ENCODE measurements at places on chromosomes 2 and 18.
A peak's percentile ranks its signal among the peaks of the same experiment; 100 is the strongest.

GRCh38 chr18:76348267-76349066, 146.6 kb downstream of the ZNF516 start:
- no peak for DNase-seq

DNA sequence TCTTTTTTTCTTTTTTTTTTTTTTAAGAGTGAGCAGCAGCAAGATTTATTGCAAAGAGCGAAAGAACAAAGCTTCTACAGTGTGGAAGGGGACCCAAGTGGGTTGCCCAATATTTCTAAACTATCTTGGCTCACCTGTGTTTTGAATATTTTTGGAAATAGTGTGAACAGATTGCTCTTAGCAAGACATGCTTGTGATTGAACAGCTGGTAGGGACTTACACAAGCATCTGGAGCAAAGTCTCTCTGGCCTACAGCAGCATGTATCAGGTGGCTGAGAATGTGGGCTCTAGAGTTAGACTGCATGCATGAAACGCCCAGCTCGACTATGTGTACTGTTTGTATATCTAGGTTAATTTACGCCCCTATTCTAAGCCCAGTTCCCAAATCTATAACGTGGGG, 40.3 kb upstream of the FBXO11 start:
- no peak for DNase-seq

DNA sequence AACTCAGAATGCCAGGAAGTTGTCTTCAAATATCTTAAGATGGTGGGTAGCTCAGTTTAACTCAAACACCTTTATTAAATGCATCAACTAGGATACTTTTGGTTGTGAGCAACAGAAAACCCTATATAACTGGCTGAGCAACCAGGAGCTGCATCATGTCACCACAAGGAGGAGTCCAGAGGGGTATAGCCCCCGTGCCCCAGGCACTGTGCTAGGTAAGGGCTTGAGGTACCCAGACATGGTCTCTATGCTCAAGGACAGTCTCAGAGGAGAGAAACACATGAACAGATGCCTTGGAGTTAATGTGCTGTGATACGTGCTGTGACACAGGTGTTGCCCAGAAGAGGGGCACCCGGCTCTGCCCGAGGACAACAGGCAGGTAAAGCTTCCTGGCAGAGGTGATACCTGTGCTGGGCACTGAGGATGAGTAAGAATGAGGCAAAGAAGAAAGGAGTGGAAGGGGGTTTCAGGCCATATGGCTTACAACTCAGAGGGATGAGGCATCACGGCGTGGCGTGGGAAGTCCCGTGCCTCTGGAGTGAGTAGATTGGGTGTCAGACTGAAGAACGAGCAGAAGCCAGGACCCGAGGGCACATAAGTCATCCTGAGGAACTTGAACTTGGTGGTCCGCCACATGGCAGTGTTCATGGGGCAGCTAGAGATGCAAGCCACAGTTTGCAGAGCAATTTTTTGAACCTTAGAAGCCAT, 32.0 kb upstream of the CAB39 start:
- DNase-seq: peak; percentile 64

DNA sequence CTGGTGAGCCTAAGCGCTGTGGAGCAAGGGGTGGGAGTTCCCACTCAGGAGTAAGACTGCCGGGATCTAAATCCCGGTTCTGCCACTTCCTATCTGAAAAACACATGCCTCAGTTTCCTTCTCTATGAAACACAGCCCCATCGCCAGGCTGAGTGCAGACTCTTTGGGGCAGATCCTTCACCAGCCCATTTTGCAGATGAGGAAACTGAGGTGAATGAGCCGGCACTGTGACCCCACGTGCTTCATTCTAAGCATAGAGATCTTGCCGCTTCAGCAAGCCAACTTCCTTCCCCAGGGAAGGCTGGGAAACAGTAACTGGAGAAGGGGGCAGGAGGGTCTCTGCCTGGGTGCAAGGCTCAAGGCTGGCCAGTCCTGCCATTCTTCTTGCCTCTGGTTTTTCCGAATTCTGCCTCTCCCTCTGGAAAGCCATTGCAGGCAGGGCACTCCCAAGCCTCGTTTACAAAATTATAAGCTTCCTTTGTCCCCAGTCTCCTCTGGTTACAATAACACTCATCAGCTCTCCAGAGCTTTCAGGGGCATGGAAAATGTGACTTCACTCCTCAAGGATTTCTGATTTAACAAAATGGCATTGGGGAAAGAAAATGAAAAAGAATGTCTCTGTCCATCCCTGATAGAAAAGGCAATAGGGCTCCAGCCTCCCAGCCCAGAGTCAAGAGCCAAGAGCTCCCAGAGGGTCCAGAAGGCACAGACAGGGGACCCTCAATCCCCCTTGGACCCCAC, 249.2 kb downstream of the TNS1 start:
- no peak for DNase-seq

DNA sequence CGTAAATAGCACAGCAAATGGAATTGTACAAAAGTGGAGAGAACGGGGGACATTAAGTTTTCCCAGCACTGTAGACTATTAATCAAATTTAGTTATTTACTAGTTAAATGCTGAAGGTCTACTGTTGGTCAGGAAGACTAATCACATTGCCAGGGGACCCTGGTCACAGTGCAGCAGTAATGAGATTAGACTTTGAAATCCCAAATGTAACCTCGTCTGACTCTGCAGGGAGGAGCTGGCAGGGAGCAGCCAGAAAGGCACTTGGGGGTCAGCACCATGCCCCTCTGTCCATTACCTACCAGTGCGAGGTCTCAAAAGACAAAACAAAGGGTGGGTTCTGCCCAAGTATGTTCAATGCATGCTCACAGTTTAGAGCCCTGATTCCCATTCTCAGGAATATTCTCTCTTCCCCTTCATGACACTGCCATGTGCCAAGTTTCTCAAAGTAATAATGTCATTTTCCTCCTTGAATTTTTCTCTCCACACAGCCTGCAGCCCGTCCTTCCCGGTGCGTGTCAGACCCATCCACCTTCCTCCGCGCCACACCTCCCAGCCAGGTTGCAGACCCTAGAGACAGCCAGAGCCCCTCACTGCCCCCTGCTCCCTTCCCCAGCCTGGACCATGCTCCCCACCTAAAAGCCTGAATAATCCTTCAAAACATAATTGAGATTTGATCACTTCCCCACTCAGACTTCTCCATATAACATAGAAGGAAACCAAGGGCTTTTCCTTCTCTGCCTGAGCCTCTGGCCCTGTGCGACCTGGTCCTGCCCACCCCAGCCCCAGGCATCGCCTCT, 52.5 kb downstream of the TMEM18 start:
- no peak for DNase-seq

GRCh38 chr2:2057125-2057721, 273.9 kb downstream of the MYT1L start:
- DNase-seq: peak; percentile 79

- no peak for DNase-seq
Observed at GRCh38 chr2:129892360-129892759, 87.1 kb upstream of the RAB6C start.

Data from activated CD4-positive, alpha-beta memory T cell treated with anti-CD3 and anti-CD28 coated beads for 36 hours (primary cell).